ENCODE measurements at places on chromosomes 16 and 17. TPM values are rescaled to one million over a fixed set of nuclear protein-coding genes. Genes with fewer than 3 reads are reported as not detected.

GRCh38 chr17:8020776-8021564 is 17.9 kb upstream of the ALOX15B start:
- no peaks in the 10 kb centered on the region for H3K36me3 ChIP-seq
- H3K4me1 ChIP-seq = no peaks in the 10 kb centered on the region
- no peak overlapping the region for H3K27ac ChIP-seq
- no peak overlapping the region for H3K4me3 ChIP-seq
- no peak for DNase-seq

DNA sequence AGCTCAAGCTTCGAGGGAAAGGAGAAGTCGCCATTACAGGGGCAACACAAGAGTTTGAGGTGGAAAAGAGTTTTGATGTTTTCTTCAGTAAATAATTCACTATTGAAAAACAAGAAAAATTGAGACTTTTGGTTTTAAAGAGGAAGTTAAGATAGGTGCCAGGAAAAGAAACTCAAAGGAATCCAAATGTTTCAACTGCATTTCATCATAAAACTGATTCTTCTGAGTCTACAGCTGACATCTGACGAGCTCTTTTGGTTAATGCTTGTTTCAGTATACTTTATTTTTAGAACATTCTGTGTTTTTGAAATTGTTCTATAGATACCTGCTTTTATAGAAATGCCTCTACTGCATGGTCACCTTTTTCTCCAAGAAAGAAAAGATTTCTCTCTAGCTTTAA is 54.0 kb downstream of the ERN1 start:
- H3K4me1 ChIP-seq = peaks cover 5% of the 10 kb centered on the region
- H3K4me3 ChIP-seq = no peak overlapping the region
- H3K36me3 ChIP-seq = no peaks in the 10 kb centered on the region
- H3K27me3 ChIP-seq = no peaks in the 10 kb centered on the region
- no peak for DNase-seq
- H3K27ac ChIP-seq = no peak overlapping the region

- H3K27me3 ChIP-seq = no peaks in the 10 kb centered on the region
- no peak for DNase-seq
- no peaks in the 10 kb centered on the region for H3K36me3 ChIP-seq
- no peaks in the 10 kb centered on the region for H3K4me1 ChIP-seq
These were observed 34.8 kb upstream of the ACSM2B start for GRCh38 chr16:20610892-20611349.

GRCh38 chr16:76579277-76579922 is 302.2 kb downstream of the CNTNAP4 start:
- H3K4me3 ChIP-seq = no peak overlapping the region
- no peaks in the 10 kb centered on the region for H3K27me3 ChIP-seq
- H3K36me3 ChIP-seq = no peaks in the 10 kb centered on the region

Gene KRT23
- not detected for total RNA-seq

- DNase-seq = no peak
- H3K4me1 ChIP-seq = peaks cover 20% of the 10 kb centered on the region
- H3K36me3 ChIP-seq = peaks cover 3% of the 10 kb centered on the region
- no peaks in the 10 kb centered on the region for H3K27me3 ChIP-seq
These were observed 34.4 kb upstream of the SLC5A10 start for GRCh38 chr17:18917506-18918032.

Gene CNGB1
- not detected for total RNA-seq

Gene BCL6B
- 0.11 TPM for total RNA-seq

DNA sequence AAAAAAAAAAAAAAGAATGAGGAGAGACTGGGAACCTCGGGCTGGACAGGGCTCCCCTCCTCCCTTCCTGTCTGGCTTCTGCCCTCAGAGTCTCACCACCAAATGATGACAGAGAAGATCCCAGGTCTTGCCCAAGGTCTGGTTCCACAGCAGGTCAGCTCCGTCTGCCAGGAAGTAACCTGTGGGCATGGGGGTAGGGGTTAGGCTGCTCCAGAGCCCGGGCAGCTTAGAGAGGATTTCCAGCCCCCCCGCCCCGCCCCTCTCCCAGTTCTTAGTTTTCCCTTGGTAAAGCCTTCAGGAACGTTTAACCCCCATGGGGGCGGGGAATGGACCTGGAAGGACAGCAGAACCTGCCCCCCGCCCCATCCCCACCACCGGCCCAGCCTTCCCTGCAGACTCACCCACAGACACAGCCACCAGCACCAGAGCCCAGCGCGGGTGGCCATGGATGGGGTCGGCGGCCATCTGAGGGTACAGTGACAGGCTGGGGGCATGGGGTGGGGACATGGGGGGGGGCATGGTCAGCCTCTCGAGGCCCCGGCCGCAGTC is 700 bp downstream of the TLCD2 start:
- H3K36me3 ChIP-seq = no peaks in the 10 kb centered on the region
- peak overlapping the region; percentile 62 for H3K4me3 ChIP-seq
- no peaks in the 10 kb centered on the region for H3K27me3 ChIP-seq
- DNase-seq = peak; percentile 40
- H3K27ac ChIP-seq = no peak overlapping the region

DNA sequence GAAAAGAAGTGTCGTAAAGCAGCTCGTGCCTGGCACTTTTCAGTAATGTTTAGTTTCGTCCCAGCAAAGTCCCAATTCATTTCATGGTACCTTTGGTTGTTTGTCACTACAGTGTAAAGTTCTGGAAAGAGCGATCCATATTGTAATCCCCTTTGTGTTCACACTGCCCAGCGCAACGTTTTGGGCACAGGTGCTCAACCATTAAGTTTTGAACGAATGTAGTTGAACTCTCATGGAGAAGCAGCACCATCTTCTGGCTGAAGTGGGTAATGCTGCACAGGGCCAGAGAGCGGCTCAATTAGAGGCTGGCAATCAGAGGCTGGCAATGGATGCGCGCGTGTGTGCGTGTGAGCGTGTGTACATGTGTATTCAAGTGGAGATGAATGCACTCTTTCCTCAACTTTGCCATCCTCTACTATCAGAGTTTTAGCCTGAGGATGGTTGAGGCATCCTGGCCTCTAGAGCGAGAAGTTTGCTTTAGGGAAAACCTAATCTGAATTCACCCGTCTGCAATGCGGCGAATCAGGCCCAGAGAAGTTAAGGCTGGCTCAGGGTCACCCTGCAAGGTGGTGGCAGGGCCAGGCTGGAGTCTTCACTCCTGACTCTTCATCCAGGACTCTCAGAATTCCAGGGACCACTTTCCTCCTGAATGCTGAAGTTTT is 29.9 kb downstream of the DYNLL2 start:
- H3K4me3 ChIP-seq = no peak overlapping the region
- peak; percentile 81 for DNase-seq
- peaks cover 34% of the 10 kb centered on the region for H3K27me3 ChIP-seq

- no peaks in the 10 kb centered on the region for H3K27me3 ChIP-seq
- peaks cover 8% of the 10 kb centered on the region for H3K4me1 ChIP-seq
- H3K36me3 ChIP-seq = no peaks in the 10 kb centered on the region
These were observed 19.1 kb upstream of the TEX2 start for GRCh38 chr17:64281962-64282752.

- no peak within 1 kb of the TSS for H3K4me3 ChIP-seq
- H3K27me3 ChIP-seq = no peaks in the 10 kb centered on the region
- DNase-seq = peak; percentile 52
- no peaks in the 10 kb centered on the region for H3K36me3 ChIP-seq
- H3K27ac ChIP-seq = no peak within 1 kb of the TSS
These were observed at the start of gene KRTAP2-3 for GRCh38 chr17:41060052-41060604. Gene KRTAP2-3 (minus strand): TSS chr17:41060114. CDS start chr17:41060050, 64 bp downstream.

DNA sequence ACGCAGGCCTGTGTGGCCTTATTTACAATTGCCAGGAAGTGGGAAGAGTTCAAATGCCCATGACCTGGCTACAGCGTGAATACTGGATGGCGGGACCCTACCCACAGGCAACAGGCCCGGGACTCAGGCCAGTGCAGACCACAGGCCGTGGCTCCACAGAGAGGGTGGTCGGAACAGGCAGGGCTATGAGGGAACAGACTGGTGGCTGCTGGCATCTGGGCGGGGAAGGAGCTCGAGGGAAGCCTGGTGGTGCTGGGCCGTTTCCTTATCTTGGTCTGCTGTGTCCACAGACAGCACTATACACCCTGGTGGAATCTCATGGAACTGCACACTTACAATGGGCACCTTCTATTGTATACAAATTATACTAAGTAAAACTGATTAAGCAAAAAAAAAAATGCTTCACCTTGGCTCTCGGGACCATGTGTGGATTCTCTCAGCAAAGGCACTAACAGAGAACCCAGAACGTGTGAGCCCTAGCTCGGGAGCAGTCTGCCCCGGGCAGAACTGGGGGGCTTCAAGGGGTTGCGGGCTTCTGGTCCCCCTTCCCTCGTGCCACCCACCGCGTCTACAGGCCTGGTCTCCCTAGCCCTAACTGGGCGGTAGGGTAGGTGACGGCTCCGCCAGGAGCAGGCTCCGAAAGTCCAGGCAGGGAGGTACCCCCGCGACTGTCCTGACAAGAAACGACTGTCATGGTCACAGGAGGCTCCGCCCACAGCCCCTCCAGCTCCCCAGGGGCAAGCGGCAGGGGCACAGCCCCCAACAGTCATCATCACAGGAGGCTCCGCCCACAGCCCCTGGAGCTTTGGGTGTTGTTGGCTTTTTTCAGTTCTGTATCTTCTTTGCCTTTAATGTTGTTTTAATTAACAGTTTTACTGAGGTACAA is 21.8 kb downstream of the CEP131 start:
- H3K4me3 ChIP-seq = no peak overlapping the region
- no peak overlapping the region for H3K27ac ChIP-seq
- DNase-seq = peak; percentile 81
- no peaks in the 10 kb centered on the region for H3K36me3 ChIP-seq

Gene TEKT5
- 0.99 TPM for total RNA-seq

Gene TMC8
- 1.1 TPM for total RNA-seq

Gene NBR1
- total RNA-seq = 50.1 TPM

Gene UBE2Z
- 54.1 TPM for total RNA-seq

Gene CCL17
- total RNA-seq = not detected

GRCh38 chr17:78272181-78272913 is 40.9 kb downstream of the TMEM235 start:
- peaks cover 48% of the 10 kb centered on the region for H3K4me1 ChIP-seq
- H3K4me3 ChIP-seq = no peak overlapping the region
- H3K36me3 ChIP-seq = no peaks in the 10 kb centered on the region
- H3K27ac ChIP-seq = peak overlapping the region; percentile 59

Gene TCAP
- total RNA-seq = 79.1 TPM

- no peaks in the 10 kb centered on the region for H3K27me3 ChIP-seq
- H3K36me3 ChIP-seq = no peaks in the 10 kb centered on the region
- DNase-seq = peak; percentile 23
- peak overlapping the region; percentile 83 for H3K4me3 ChIP-seq
These were observed 736 bp downstream of the APPBP2 start for GRCh38 chr17:60525328-60525684.

GRCh38 chr16:79296491-79296890 is 304.0 kb downstream of the MAF start:
- H3K4me3 ChIP-seq = no peak overlapping the region
- no peak overlapping the region for H3K27ac ChIP-seq
- no peaks in the 10 kb centered on the region for H3K4me1 ChIP-seq

DNA sequence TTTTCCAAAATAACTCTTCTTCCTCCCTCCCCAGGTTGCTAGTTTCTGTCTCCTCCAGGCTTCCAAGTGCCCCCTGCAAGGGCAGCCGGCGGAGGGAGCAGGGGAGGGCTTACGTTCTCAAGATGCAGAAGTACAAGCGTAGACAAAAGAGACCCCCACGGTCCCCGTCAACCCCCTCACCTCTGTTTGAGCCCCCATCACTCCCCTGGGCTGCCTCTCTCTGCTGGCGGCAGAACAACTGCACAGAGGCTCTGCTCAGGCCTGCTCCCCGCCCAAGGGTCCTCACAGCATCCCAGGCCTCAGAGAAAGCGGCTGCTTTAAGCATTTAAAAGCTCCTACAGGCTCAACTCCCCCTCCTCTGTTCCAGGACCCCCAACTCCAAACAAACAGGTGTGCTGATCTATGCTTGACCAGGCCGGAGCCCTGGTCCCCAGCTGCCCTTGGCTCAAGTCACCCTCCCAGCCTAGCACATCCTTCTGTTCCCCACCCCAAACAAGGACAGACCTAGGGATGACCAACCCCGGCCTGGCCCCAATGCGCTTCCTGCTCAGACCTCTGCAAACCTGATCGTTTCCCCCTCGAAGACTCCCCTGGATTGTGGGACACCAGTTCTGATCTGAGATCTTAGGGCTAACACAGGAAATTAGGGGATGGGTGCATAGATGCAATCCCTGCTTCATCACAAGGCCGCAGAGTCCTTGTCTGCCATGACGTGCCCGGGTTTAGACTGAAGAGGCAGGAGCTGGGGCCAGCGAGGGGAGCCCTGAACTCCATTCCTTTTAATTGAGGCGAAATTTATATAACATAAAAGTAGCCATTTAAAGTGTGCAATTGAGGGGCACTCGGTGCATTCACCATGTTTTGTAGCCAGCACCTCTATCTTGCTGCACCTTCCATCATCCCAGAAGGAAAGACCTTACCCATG is 17.2 kb upstream of the RBFOX3 start:
- H3K4me3 ChIP-seq = no peak overlapping the region
- H3K27me3 ChIP-seq = peaks cover 10% of the 10 kb centered on the region
- H3K4me1 ChIP-seq = no peaks in the 10 kb centered on the region
- H3K36me3 ChIP-seq = no peaks in the 10 kb centered on the region
- DNase-seq = no peak

Gene KRTAP4-5
- total RNA-seq = not detected

GRCh38 chr16:89178453-89179147 is 7.1 kb downstream of the CDH15 start:
- H3K36me3 ChIP-seq = no peaks in the 10 kb centered on the region
- no peaks in the 10 kb centered on the region for H3K27me3 ChIP-seq
- peaks cover under 1% of the 10 kb centered on the region for H3K4me1 ChIP-seq
- H3K27ac ChIP-seq = no peak overlapping the region

- no peak overlapping the region for H3K27ac ChIP-seq
- no peaks in the 10 kb centered on the region for H3K27me3 ChIP-seq
- no peaks in the 10 kb centered on the region for H3K4me1 ChIP-seq
- H3K4me3 ChIP-seq = no peak overlapping the region
These were observed 46.6 kb downstream of the RGS9 start for GRCh38 chr17:65183736-65184135.

- H3K4me3 ChIP-seq = peak overlapping the region; percentile 75
- peak overlapping the region; percentile 78 for H3K27ac ChIP-seq
- H3K36me3 ChIP-seq = peaks cover 4% of the 10 kb centered on the region
- no peaks in the 10 kb centered on the region for H3K4me1 ChIP-seq
- H3K27me3 ChIP-seq = no peaks in the 10 kb centered on the region
- DNase-seq = peak; percentile 83
These were observed 907 bp downstream of the TRAPPC2L start for GRCh38 chr16:88857728-88858339.

DNA sequence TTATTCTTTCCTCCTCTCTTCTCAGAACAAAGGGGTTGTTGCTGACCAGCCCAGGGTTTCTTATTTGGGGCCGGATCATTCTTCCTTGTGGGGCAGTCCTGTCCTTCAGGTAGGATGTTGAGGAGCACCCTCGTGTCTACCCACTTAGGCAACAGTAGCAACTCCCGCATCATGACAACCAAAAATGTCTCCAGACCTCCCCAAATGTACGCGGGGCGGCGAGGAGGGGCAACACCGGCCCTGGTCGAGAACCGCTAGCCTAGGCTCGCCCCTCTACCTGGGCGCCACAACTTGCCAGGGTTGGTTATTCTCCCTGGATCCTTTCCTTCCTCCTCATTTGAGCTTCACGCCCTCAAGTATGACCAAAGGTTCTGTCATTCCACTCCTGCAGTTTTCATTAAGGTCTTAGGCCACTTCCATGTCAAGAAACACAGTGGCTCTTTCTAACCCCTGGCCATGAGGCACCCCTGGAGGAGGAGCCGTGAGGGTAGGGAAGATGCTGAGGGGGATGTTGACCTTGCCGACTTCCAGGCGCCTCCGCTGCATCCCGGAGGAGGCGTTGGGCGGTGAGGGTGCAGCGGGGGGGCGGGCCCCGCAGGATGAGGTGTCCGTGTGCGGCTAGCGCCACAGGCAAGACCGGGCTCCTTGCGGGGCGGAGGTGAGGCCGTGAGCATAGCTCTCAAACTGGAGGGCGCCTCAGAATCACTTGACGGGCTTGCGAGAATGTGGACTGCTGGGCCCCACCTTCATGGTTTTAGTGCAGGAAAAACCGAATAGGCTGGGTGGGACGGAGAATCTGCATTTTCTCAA is 712 bp upstream of the SPECC1 start:
- DNase-seq = no peak
- no peaks in the 10 kb centered on the region for H3K36me3 ChIP-seq
- peaks cover 71% of the 10 kb centered on the region for H3K27me3 ChIP-seq
